ENCODE measurements at places on chromosomes 2 and 18. TPM values are rescaled to one million over a fixed set of nuclear protein-coding genes. Genes with fewer than 3 reads are reported as not detected.

GRCh38 chr2:27148801-27149439 lies at the start of gene TCF23:
TCF23 (plus strand) TSS chr2:27149004; CDS start chr2:27149134, 130 bp downstream.
- no peak within 1 kb of the TSS for H3K4me3 ChIP-seq
- H3K4me1 ChIP-seq = peaks cover 5% of the 10 kb centered on the region
- no peak for DNase-seq
- no peaks in the 10 kb centered on the region for H3K36me3 ChIP-seq
- H3K27ac ChIP-seq = no peak within 1 kb of the TSS

DNA sequence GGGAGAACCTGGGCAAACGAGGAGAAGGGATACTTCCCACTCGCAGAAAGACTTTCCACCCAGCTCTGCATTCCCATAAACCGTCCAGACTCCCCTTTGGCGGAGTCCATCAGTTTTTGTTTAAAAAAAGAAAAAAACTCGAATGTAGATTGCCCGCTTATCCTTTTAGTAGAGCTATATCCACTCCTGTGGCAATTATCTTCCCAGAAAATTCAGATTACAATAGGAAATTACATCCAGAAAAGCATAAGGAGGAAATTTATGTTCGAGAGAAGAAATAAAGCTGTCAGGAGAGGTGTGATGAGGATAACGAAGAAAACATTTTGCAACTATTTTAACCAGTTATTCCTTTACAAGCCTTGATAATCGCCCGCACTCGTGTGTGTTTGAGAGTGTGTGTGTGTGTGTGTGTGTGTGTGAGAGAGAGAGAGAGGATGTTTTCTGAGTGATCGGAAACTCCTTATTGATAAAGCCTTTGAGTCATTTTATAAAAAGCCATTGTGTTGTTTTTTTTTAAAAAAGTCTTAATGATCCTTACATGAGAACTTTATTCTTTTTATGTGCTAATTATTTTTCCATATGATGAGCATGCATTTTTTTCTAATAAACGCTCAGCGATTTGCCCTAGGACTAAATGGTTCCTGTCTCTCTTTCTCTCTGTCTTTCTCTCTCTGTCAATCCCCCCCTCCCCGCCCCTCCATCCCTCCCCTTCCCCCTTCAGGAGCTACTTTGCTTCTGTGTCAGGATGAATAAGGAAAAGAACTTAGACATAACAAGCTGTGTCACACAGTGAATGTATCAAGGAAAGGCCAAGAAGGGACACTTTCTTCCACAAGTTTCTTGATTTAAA lies 1.1 kb upstream of the PPP3R1 start:
- H3K4me1 ChIP-seq = peaks cover 30% of the 10 kb centered on the region
- no peak for DNase-seq
- no peaks in the 10 kb centered on the region for H3K27me3 ChIP-seq
- H3K27ac ChIP-seq = peak overlapping the region; percentile 97
- no peaks in the 10 kb centered on the region for H3K36me3 ChIP-seq

DNA sequence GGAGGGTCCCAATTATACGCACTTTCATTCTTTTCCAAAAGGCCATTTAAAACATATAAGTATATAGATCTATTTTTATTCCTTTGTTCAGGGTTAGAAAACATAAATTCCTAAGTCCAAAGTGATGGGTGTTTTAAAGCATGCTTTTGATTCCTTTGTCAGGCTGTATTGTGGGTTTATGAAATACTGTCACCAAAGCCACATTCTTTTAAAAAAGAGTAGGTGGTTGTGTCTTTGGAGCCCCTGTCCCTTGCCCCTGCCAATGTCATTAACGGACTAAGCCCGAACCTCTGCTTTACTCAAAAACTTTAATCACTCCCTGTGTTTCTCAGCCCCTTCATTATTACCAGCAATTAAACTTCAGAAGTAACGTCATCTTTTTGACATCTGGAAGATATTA lies 104.9 kb upstream of the APCDD1 start:
- no peak overlapping the region for H3K27ac ChIP-seq
- no peaks in the 10 kb centered on the region for H3K36me3 ChIP-seq
- DNase-seq = no peak
- no peak overlapping the region for H3K4me3 ChIP-seq
- H3K27me3 ChIP-seq = no peaks in the 10 kb centered on the region

GRCh38 chr2:191839918-191840804 lies 6.7 kb downstream of the CAVIN2 start:
- H3K4me3 ChIP-seq = no peak overlapping the region
- H3K27ac ChIP-seq = no peak overlapping the region
- no peaks in the 10 kb centered on the region for H3K27me3 ChIP-seq
- H3K36me3 ChIP-seq = peaks cover 3% of the 10 kb centered on the region
- no peak for DNase-seq
- peaks cover 10% of the 10 kb centered on the region for H3K4me1 ChIP-seq

DNA sequence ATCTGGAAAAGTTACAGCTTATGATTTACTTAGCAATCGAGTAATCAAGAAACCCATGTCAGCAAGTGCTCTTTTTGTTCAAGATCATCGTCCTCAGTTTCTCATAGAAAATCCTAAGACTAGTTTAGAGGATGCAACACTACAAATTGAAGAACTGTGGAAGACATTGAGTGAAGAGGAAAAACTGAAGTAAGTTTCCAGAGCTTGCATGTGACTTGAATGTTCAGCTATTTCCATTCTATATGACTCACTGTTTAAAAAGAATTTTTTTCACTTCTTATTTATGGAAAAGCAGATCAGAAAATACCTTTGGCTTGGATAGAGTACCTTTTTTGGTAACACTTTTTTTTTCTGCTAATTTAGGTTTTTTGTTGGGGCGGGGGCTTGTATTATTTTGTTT lies 70.7 kb downstream of the PMS1 start:
- H3K27me3 ChIP-seq = no peaks in the 10 kb centered on the region
- no peak for DNase-seq
- no peak overlapping the region for H3K4me3 ChIP-seq

DNA sequence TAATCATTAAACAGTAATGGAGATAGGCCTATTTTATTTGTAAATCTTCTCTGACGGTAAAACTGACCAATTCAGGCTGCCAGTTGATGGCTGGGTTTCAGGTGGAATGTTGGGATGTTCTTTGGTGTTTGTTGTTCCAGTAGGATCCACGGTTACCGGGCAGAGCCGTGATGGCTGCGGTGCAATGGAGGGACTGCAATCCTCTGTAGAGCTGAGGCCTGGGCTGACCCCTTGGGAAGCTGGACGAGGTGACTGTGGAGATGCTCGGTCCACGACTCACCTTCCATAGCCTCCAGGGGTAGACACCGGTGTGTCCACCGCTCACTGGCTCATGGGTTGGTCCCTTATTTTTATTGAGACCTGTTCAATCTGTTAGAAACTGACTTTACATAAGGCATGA lies 42.5 kb downstream of the ZNF519 start:
- no peak for DNase-seq
- no peak overlapping the region for H3K4me3 ChIP-seq
- no peaks in the 10 kb centered on the region for H3K36me3 ChIP-seq
- no peak overlapping the region for H3K27ac ChIP-seq
- no peaks in the 10 kb centered on the region for H3K4me1 ChIP-seq

HOXD4 gene
- not detected for polyA plus RNA-seq

- peaks cover 11% of the 10 kb centered on the region for H3K27me3 ChIP-seq
- no peak for DNase-seq
- no peak within 1 kb of the TSS for H3K4me3 ChIP-seq
- no peaks in the 10 kb centered on the region for H3K4me1 ChIP-seq
These were observed at the start of gene NEU4 for GRCh38 chr2:241808721-241809382. NEU4 (plus strand) TSS chr2:241809193; CDS start chr2:241814485, 5,292 bp downstream.

All from keratinocyte (primary cell).